ENCODE measurements at places on chromosomes 7 and 10. TPM values are rescaled to one million over a fixed set of nuclear protein-coding genes. Genes with fewer than 3 reads are reported as not detected.

Gene GPR26
- total RNA-seq: not detected

Gene ABCB1
- 3.0 TPM for total RNA-seq

Gene PITX3
- total RNA-seq: not detected

Gene HOXA2
- total RNA-seq: 0.85 TPM

Gene PARG
- total RNA-seq: 32.9 TPM

Gene C10orf90
- not detected for total RNA-seq

Gene ZNF777
- 4.7 TPM for total RNA-seq

Gene PKD2L1
- not detected for total RNA-seq

Gene PILRA
- not detected for total RNA-seq

Gene NUTM2D
- 0.81 TPM for total RNA-seq

Gene KCNH2
- not detected for total RNA-seq

Gene RAB19
- total RNA-seq: 0.27 TPM

Gene AHCYL2
- total RNA-seq: 11.8 TPM

Gene CALHM1
- total RNA-seq: not detected

Gene OR6B1
- total RNA-seq: not detected

Gene WDFY4
- 6.3 TPM for total RNA-seq

Gene TSPAN13
- 19.5 TPM for total RNA-seq

Gene ICA1
- 29.2 TPM for total RNA-seq

Gene AVL9
- total RNA-seq: 26.4 TPM

Gene UTF1
- not detected for total RNA-seq

Gene GNAT3
- not detected for total RNA-seq

Gene ARHGAP12
- 22.2 TPM for total RNA-seq

Gene CCDC126
- total RNA-seq: 10.3 TPM

Gene HOXA6
- total RNA-seq: 0.36 TPM

Gene AGAP4
- 4.5 TPM for total RNA-seq

Gene ZNF853
- 0.54 TPM for total RNA-seq

Gene HNRNPH3
- total RNA-seq: 35.9 TPM

Gene KLF14
- total RNA-seq: not detected

Gene GLI3
- 3.5 TPM for total RNA-seq

Gene RNLS
- 1.5 TPM for total RNA-seq

Gene DDX56
- total RNA-seq: 63.2 TPM

Gene NEBL
- total RNA-seq: 3.1 TPM

Gene ZNF485
- total RNA-seq: 2.6 TPM

Gene SOSTDC1
- total RNA-seq: not detected

Gene GATAD1
- total RNA-seq: 18.0 TPM

Gene C10orf67
- not detected for total RNA-seq

Gene DOCK1
- 108 TPM for total RNA-seq
